ENCODE measurements at places on chromosomes 3 and 15.

DNA sequence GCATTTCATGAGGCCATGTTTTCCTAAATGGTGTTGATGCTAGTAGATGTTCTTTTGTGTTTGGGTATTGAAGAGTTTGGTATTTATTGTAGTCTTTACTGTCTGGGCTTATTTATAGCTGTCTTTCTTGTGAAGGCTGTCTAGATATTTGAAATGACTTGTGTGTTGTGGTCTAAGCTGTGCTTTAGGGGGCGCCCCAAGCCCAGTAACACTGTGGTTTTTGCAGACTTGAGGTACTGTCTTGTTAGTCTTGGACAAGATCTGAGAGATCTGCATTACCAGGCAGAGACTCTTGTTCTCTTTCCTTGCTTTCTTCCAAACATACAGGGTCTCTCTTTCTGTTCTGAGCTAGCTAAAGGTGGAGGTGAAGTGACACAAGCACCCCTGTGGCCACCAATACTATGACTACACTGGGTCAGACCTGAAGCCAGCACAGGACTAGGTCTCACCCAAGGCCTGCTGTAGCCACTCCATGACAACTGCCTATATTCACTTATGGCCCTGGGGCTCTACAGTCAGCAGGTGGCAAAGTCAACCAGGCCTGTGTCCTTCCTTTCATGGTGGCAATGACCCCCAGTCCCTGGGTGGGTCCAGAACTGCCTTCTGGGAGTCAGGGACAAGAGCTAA is 152.1 kb upstream of the TBC1D5 start:
- DNase-seq, result peak; percentile 60

- DNase-seq, result peak; percentile 43
Measured at GRCh38 chr3:38031022-38031994, 1.9 kb upstream of the PLCD1 start.

DNA sequence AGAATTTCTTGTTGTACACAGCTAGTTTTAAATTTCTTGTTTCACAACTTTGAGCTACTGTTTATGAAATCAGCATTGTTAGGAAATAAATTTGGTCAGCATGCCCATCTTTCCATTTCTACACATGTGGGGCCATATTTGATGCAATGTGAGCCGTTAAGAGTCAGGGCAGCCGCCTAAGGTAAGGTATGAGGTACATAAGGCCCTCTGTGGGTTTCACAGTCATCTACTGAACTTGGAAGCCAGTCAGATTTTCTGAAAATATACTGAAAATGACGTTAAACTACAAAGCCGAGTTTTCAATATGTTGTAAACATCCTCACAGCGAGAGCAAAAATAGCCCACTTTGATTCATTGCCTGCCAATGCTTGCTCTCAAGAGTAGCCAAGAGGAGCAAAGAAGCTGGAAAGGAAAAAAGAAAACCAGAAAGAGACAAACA is 94.7 kb upstream of the PDZRN3 start:
- no peak for DNase-seq

DNA sequence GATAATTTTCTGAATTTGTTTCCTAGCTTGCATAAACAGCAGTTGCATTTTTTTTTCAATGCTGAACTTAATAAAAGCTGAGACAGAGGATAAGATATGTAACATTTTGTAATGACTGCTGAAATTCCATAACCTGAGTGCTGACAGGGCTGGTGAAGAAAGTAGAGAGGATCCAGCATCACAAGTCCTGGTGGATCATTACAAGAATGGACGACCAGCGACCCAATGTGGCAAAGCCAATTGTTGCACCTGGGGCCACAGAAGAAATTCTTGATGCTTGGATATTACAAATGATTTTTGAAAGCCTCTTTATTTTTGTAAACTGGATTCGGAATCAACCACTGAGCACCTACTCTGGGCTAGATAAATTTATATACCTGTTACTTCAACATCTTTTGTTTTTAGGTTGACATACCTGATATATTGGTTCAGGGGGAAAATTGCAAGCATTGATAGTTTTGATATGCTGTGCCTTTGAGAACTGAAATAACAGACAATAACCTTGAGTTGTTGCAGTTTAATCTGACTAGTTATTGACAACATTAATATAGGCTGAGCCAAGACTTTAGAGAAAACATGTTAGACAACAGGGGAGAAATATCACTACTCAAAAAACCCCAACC is 3.9 kb upstream of the ACTL6A start:
- peak; percentile 74 for DNase-seq

GRCh38 chr15:81026836-81027599 is 26.3 kb downstream of the TLNRD1 start:
- DNase-seq, result peak; percentile 61

- no peak for DNase-seq
Measured at GRCh38 chr3:154168998-154169795, 48.0 kb downstream of the ARHGEF26 start.

DNA sequence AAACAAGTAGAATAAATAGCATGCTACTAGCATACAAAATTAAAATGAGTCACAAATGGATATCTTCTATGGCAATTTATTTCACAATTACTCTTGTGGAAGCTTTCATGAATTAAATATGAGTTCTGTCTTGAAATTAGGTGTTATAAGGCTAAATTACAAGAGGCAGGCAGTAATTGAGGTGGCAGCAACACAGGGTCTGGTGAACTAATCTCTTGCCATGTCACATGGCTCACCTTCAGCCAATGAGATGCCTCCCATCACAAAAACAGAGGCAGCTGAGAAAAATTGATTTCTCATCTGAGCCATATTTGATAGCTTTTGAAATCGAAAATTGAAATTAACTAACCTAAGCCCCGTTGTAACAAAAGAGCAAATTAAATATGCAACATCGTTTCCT is 268.8 kb downstream of the NR2F2 start:
- DNase-seq, result no peak

- no peak for DNase-seq
Measured at GRCh38 chr3:69305011-69305410, 80.9 kb downstream of the FRMD4B start.

DNA sequence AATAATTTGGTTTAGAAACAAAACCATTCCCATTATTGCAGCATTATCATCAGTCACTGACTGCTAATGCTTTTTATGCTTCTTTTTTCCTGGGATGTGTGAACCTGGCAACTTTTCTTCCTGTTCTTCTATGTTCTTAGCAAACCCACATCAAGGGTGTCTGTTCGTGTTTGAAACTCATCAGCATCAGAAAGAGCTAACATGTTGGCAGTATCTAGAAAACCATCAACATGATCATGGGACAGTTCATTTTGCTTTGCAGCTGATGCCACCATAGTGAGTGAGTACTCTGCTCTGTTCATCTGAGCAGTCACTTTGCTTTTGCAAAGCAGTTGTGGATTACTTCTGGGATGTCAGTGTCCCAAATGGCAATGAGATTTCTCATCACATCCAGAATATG is 5.9 kb downstream of the DPH3 start:
- no peak for DNase-seq

GRCh38 chr3:173399044-173399443 is 1.5 kb downstream of the NLGN1 start:
- no peak for DNase-seq

DNA sequence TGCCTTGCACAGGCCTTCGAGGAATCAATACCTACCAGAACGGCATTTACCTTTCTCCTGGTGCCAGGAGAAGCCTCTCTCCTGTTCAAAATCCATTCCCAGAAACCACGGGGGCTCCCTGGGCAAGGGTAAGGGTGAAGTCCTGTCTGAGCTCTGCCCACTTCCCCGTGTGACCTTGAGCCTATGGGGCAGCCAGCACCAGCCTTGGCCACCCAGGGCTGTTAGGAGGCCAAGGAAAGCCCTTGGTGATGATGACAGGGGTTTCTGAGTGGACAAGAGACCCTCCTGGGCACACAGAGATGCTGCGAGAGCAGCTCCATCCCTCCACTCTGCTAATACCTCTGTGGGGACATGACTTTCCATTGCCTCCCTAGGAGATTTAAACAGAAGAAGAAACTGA is 5.9 kb downstream of the SCN5A start:
- no peak for DNase-seq

DNA sequence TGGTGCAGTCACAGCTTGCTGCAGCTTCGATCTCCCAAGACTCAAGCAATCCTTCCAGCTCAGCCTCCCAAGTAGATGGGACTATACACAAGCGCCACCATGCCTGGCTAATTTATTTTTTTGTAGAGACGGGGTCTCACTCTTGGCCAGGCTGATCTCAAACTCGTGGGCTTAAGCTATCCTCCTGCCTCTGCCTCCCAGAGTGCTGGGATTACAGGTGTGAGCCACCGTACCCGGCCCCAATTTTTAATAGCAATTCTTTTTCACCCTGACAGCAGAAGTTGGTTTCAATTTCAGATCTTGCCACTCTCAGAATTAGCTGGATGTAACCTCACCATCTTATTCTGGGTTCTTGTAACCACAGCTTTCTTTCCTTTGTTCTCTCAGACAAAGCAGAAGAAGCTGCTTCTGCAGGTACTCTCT is 64.8 kb downstream of the TRIM71 start:
- DNase-seq, result no peak

- DNase-seq, result no peak
Measured at GRCh38 chr15:101003081-101003480, 83.9 kb downstream of the LRRK1 start.

DNA sequence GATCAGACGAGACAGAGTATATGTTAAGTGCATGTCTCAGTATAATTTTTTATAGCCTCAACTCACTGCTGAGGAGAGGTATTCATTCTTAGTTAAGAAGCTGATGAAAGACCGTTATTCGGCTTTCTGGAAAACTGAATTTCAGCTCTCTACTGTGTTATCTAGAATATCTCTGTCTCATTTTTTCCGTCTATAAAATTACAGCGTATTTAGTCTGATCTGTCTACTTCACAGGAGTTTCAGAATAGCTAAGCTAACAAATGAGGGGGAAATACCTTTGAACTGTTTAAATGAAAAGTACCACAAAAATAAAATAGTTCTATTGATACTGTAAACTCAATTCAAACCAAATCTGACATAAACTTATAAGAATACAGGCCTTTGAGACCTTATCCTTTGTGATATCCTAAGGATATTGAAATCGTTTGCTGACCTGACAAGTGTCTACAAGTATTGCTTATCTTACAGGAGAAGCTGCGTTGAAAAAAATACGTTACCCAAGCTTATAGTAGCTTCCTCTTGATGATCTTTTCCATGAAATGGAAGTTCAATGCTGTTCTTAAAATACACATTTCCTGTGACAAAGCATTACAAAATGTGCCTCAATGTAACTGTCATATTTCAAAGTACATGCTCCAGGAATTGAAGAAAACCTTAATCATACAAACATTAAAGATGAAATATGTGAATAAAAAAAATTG is 104.6 kb downstream of the IL1RAP start:
- DNase-seq, result peak; percentile 6

GRCh38 chr3:137121704-137122314 is 164.0 kb downstream of the IL20RB start:
- DNase-seq, result peak; percentile 18

- no peak for DNase-seq
Measured at GRCh38 chr15:67137319-67137718, 71.9 kb downstream of the SMAD3 start.

- no peak for DNase-seq
Measured at GRCh38 chr15:82539691-82540054, 584 bp downstream of the RPS17 start.

GRCh38 chr3:38644662-38645053 is 4.8 kb downstream of the SCN5A start:
- no peak for DNase-seq

- no peak for DNase-seq
Measured at GRCh38 chr15:60077581-60078359, 73.7 kb downstream of the FOXB1 start.

- no peak for DNase-seq
Measured at GRCh38 chr3:41092844-41093243, 106.5 kb upstream of the CTNNB1 start.

DNA sequence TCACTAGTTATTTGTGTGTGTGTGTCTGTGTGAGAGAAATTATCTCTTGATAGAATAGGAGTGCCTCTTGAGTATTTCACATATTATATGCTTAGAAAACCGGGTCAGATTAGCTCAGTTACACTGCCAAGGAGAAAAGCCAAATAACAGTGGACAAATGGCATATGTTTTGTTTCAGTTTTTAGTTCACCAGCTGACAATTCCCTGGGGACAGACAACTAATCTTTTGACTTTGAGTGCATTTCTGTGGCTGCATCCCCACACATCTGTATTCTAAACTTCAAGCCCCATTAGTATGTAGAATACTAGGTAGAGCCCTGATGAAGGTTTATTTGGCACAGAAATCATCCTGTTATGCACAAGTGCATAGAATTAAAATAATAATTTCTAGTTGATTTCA is 227.7 kb upstream of the CNTN3 start:
- DNase-seq, result no peak

DNA sequence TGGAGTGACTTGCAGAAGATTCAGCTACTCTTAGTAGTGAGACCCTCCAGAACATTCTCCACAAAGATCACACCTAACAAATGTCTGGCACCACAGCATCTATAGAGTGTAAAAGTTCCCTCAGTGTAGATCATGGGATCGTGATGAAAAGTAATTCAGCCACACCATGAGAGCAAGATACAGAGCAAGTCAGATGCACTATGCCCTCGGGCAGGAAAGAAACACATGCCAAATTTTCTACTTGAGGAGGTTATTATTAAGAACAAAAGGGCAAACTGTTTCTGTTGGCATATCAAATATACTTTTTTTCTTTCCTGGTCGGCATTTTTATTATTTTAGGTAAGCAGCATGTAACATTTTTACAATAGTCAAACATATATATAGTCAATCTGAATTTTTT is 44.8 kb upstream of the SNTN start:
- no peak for DNase-seq
